Kasumi-1 (cell line): ENCODE measurements at places on chromosomes 2 and 18.

GRCh38 chr2:137411585-137411984, 552.7 kb upstream of the HNMT start:
- DNase-seq = no peak

DNA sequence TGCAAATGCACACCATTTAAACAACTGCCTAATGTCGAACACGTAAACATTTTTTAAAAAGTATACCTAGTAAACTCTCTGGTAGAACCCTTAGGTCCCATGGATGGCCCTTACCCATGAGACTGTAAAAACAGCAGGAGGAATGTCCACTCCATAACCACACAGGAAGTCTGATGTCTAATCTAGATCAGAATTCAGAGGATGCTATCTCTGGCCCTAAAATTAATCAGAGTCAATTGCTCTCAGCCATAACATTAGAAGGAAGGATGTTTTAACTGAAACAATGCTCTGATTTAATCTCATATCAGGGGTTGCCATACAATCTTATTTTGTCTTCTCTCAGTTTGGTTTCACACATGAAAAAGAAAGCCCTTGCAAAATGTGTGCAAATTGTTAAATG, 416.3 kb upstream of the PIK3C3 start:
- no peak for DNase-seq

- DNase-seq = no peak
These were observed 129.7 kb upstream of the MGAT5 start for GRCh38 chr2:134124047-134124753.

DNA sequence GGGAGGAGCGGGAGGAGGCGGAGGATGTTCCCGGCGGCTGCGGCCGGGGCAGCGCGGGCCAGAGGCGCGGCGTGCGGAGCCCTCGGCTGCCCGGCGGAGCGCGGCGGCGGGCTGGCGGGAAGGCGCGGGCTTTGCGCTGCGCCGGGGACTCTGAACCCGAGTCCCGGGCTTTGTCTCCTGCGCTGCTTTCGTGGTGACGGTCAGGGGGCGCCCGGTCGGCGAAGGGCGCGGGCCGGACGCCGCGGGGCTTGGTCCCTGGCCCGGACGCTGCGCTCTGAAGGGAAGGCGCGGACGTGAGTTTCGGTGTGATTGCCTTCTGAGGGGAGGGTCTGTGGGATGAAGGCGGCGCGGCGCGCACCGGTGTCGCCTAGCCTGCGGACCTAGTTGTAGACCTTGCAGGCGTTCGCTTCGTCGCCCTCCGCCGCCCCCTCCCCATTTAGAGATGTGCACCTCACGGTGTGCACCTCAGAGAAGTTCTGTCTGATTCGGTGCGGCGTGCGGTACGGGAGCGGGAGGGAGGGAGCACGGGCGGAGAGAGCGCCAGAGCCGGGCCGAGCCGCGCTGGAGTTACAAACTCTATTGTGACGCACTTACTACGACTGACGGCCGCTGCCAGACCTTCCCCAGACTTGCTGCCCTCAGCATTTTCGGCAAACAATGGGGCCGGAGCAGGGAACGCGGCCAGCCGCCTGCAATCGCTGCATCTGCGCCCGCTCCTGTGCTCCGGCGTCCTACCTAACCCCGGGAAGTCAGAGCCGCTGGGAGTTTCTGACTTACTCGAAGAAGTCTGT, 2.1 kb downstream of the BCL2L11 start:
- DNase-seq = peak; percentile 60

- DNase-seq = no peak
These were observed 28.4 kb downstream of the CFLAR start for GRCh38 chr2:201144101-201145051.

- DNase-seq = no peak
These were observed 12.5 kb downstream of the C1D start for GRCh38 chr2:68050353-68050752.

- DNase-seq = no peak
These were observed 46.7 kb downstream of the NBEAL1 start for GRCh38 chr2:203061346-203061745.

DNA sequence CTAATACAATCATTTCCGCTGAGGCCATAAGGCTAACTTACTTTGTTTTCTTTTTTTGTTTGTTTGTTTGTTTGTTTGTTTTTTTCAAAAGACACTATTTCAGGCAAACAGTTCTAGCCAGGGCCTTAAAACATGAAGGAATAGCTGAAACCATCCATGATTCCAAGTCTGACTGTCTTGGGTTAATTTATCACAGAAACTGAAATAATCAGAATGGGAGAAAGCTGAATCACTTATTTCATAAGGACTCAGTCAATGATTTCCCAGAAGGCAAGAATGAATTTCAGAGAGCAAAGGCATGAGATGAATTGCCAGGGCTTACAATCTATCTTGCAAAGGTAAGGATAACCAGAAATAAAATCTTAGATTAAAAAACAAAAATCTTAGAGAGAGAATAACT, 1315.1 kb downstream of the SUCLG1 start:
- no peak for DNase-seq

DNA sequence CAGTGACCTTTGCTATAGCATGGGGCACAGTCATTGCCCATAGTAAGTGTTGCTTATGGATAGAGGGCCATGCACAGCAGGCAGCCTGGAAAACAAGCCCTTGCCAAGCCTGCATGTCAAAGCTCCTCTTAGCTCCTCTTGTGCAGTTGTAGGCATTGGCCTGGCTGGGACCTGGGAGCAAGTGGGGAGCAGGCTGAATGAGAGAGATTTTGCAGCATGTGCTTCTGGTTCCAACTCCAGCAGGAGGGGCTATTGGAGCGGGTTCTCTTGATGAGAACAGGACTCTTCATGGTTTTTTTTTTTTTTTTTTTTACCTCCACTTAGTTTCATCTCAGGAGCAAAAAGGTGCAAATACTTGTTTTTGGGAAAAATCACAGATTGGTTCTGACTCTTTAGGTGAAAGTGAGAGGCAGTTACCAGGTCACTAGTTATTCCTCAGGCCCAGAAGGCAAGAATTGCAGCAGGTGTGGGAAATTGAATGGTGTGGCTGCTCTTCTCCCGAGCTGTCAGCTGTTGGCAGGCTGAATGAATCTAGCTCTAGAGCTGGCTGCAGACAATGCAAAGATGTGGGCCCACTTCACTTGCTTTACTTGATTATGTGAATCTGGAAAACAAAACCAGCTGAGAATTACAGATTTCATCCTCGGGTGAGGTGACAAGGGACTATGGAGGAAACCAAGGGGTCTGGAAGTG, 95.9 kb downstream of the MAP4K4 start:
- no peak for DNase-seq

DNA sequence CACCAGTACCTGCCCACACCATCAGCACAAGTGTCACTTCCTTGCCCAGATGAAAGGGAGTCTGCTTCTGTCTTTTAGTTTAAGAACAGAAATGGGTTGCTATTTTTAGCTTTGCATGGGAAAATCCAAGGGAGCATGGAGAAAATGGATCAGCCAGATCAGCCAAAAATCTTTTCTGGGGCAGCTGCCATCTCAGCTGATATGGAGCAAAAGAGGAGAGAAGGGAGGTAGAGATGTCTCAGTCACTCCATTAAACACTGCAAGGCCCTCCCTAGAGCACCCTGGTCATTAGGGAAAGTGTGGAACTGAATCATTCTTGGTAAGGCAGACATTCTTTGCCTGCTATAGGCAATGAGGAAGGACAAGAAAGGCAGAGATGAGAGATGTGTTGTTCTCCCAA, 79.9 kb downstream of the CTAGE1 start:
- no peak for DNase-seq

GRCh38 chr2:42523341-42523740, 29.6 kb upstream of the KCNG3 start:
- DNase-seq = no peak

GRCh38 chr2:57888463-57888862, 158.1 kb upstream of the VRK2 start:
- no peak for DNase-seq

GRCh38 chr18:12654971-12655370, 2.9 kb downstream of the SPIRE1 start:
- no peak for DNase-seq

DNA sequence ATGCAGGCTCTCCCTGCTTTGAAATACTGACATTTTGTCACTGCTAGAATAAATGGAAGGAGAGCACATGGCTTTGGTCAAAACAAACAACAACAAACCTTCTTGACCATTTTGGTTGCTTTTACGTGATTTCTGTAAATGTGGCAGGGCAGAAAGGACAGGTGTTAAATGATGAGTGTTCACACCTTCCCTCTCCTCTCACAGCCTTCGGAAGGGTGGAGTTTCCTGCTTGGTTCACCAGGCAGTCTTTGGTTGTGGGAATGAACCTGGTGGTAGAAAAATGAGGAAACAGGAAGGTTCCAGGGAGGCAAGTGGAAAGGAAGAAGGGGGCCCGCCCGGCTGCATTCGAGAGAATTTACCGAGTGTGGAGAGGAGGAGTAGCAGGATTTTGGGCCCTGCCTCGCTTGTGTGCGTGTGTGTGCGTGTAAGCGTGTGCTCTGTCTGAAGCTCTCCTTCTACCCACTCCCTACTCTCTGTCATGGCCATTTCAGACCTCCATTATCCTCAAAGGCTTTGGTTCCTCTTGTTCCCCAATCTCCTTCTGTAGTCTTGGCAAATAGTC, 23.7 kb upstream of the SPP2 start:
- DNase-seq = no peak

DNA sequence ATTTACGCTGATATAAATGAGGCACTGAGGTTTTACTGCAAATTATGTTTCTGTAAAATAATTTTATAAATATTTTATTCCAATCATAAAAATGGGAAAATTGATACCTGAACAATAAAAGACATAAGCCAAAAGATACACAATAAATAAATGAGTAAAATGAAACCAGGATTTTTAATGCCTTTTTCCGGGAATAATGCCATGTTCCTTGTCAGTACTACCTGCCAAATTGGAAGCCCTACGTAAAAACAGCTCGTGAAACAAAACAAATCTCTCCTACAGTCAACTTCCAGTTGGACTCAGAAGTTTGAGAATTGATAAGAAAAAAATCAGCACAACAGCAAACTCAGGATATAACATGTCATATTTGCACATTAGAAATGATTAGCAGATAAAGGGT, 18.0 kb downstream of the GALNT3 start:
- no peak for DNase-seq

DNA sequence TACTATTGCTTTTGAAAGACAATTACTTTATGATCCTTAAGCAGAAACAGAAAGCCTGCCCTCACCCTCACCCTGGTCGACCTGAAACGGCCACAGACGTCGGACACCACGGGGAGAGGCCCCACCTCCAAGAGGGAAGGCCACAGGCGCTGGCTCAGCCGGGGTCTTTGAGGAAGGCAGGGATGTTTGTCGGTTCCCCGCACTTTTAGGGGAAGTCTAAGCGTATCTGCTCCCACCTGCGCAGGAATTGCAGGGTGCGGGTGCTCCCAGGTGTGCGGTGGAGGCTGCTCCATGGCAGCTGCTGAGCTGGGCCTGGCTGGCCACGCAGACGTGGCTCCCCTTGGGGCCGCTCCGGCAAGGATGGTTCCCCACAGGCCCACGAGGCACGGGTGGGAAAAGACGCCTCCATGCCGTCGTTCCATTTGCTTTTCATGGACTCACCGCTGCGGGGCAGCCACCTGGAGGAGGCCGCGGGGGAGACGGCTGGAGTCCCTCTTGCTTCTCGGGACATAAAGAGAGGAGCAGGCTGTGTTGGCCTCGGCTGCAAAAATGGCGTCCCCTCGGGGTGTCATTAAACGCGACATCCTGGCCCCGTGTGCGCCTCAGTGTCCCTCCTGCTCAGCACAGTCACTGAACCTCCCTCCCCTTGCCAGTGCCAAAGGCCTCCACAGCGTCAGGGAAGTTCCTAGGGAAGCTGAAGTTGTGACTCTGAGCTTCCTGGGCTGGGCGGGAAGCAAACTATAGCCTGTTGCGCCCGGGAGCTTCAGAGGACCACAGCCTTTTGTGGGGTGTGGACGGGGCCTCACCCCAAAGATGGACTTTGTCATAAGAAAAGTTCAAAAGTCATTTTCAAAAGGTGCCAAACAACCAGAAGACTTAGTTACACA, 63.4 kb downstream of the NFATC1 start:
- DNase-seq = no peak

- no peak for DNase-seq
These were observed 15.2 kb upstream of the CHRNA1 start for GRCh38 chr2:174779361-174779928.

- DNase-seq = no peak
These were observed 107.9 kb downstream of the DPP10 start for GRCh38 chr2:114550364-114550763.
